T-helper 1 cell (primary cell): ENCODE measurements at places on chromosomes 3 and 15.

DNA sequence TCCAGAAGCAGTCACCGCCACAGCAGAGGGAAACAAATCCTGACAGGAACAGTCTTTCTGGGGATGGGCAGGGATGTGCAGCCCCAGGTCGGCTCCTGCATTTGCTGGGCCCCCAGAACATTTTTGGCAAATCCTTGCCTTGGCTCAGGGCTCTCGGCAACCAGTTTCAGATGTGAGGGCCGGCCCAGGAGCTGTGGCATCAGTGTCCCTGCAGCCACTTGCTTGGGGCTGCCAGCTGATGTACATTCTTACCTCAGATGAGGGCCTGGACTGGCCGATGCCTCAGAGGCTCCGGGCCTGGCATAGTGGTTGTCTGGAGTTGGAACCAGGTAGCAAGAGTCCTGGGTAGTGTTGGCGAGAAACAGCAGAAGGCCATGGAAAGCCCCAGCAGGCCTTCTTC is 4.2 kb downstream of the CYB561D2 start:
- DNase-seq: no peak

DNA sequence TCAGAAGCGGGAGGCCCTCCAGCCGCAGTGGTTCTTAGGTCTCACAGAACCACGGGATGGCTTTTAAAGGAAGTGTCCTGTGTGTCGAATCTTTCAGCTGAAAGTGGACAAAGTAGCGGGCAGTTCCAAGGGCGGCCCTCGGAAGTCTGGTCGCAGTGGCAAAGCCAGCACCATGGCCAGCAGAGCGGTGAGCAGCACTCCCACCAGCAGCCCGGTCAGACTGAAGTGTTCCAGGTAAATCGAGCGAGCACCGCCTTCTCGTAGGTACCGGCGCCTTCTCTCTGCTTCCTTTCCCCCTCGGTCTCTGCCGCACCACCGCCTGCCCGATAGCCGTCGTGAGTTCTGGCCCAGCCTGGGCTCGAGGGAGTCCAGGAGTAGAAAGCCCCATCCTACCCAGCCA is 103.6 kb upstream of the ABHD17C start:
- no peak for DNase-seq

- no peak for DNase-seq
Measured at GRCh38 chr3:2082871-2083480, 15.7 kb upstream of the CNTN4 start.

DNA sequence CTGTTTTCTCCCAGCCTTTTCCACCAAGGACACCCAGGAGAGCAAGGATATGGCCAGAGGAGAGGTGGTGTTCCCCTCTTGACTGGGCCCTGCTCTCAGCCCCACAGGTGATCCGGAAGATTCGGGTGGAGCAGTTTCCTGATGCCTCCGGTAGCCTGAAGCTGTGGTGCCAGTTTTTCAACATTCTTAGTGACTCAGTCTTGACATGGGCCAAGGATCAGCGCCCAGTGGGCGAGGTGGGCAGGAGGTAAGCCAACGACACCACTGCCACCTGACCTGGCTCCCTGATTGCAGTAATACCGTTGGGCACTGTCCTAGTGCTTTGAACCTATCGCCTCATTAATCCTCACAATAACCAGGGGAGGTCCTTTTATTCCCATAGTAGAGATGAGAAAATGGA is 25.3 kb upstream of the SLC28A1 start:
- no peak for DNase-seq

DNA sequence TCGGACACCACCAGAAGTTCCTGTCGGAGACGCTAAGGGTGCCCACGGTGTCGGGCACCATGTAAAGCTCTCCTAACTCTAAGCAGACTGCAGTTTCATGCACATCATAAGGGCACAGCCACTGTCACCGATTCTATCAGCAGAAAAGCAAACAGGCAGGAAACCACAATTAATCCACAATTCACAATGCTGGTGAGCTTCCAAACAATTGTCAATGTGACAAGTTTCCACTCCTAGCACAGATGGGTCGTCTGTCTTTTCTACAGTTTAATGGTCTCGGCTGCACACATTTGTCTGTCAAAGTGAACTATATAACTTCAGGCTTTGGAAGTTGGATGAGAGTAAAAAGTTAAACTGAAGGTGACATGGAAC is 8.8 kb upstream of the OCA2 start:
- no peak for DNase-seq

- DNase-seq: no peak
Measured at GRCh38 chr3:170494766-170495165, 76.1 kb downstream of the CLDN11 start.

DNA sequence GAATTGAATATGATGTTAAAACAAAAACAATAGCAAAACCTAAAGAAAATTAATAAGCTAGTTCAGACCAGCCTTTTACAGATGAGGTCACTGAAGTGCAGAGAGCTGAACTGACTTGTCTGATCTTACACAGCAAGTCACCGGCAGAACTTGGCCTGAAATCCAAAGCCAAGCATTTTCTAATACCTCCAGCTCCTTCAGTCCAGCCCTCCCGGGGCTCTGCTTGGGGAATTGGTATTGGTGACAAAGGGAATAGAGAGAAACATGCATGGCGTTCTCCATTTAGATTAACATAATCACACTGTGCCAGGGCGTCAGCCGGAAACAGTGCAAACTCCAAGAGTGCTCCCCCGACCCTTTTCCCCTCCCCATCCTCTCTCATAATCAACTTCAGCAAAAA is 14.1 kb upstream of the ZSCAN2 start:
- no peak for DNase-seq

DNA sequence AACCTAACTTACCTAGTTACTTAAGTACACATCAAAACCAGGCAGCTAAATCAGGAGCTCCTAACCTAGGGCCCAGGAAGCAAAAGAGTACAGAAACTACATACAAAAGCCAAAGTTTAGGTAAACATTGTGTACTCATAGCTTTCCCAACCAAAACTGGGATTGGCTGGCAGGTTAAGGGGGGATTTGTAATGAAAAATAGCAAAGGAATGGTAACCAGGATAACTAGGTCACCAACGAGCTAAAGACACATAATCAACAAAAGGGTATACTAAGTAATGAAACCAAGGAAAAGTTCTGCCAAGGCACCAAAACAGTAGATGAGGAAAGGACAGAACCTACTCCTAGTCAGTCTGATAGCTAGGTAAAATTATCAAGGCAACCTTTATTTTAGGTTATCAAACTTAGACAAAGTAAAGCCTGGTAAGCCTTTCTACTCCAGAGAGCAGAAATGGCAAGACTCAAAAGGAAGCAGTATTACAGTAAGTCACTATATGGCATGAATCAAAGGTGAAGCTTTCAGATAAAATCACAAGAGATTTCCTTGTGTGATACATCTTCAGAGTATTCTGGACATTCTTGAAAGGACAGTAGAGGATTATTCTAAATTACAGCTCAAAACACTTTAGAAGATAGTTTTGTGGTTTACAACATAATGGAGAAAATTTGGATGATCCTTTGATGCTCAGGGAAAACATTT is 10.2 kb downstream of the TRA2B start:
- DNase-seq: no peak

- DNase-seq: no peak
Measured at GRCh38 chr3:14780927-14781507, 37.7 kb upstream of the FGD5 start.

DNA sequence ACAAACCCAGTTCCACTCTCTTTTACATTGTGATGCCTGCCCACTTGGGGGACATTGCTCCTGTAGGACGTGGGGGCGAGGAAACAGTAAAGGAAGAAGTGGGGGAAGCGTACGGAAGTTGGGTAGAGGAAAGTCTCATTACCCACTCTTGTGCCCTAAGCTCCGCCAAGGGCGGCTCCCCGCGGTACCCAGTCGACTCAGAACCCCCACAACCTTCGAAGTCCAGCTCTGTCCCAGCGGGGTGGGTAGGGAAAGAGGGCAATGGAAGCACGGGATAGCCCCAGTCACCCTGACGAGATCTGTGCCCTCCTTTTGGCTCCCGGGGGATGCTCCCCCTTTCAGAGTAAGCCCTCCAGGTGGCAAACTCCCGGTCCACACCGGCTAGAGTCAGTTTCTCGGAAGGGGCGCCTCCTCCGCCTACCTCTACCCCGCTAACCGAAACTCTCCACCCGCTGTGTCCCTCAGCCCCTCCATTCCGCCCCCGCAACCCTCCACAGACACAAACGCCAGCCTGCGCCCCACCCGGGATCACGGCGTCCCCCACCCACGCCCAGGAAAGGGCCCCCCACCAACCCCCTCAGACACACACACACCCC is 527 bp downstream of the CSNK1G1 start:
- no peak for DNase-seq

GRCh38 chr3:34675383-34676120 is 877.1 kb downstream of the PDCD6IP start:
- no peak for DNase-seq

DNA sequence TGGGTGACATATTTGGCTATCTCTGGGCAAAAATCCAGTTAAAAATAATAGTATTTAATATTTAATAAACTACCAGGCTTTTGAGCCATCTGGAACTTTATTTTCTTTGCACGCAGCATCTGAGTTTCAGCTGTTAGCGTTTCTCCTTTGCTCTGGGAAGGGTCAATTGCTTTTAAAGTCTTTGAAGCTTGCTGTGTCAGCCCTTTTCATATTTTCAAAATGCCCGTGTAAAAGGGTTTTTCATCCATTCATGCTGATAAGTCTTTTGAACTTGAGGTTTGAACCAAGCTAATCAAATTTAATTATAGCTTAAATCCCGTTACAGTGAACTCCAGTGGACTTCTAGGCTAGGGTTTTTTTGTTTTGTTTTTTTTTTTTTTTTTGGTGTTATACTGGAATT is 79.1 kb downstream of the SLC25A26 start:
- no peak for DNase-seq

GRCh38 chr3:67688231-67688630 is 33.8 kb upstream of the SUCLG2 start:
- DNase-seq: no peak

GRCh38 chr3:100754563-100755334 is 45.5 kb downstream of the TFG start:
- no peak for DNase-seq

DNA sequence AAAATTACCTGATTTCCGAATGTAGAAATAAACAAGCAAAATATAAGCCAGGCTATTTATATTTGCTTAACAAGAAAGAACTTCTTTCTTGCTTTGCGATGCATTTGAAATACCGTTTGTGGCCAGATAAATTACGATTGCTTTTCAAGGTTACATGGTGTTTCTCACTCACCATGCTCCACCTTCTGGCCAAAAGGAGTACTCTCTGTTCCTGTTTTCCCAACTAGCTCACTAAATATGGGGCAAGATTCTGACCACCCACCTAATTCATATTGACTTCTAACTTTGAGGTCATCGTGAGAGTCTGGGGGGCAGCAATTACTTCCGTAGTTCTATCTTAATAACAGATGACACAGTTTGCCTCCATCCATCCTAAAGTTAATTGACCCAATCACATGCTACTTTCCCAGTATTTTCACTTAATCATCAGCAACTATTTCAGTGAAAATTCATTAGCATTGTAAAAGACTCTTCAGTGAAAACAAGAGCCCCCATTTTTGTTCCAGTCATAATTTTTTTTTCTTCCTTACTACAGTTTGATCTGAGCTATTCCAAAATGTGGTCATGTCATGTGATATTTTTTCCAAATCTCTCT is 25.9 kb downstream of the ACP3 start:
- no peak for DNase-seq

GRCh38 chr3:51024765-51025632 is 350.3 kb downstream of the DOCK3 start:
- DNase-seq: peak; percentile 89

DNA sequence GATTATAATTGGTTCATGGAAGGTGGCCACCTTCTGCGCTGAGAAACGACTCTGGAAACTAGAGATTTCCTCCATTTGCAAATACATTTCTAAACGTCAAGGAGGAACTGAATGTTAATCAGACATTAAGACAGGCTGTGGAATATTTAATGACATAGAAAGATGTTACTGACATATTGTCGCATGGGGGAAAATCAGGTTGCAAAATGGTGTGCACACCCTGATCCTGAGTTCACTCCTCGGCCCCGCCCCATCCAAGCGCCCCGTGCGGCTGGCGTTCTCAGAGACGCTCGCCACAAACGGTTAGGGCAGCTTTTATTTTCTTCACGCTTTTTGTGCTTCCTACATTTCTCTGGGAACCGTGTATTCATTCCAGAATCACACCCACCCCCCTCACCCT is 10.7 kb downstream of the H1-8 start:
- DNase-seq: no peak

- DNase-seq: no peak
Measured at GRCh38 chr3:170076715-170077238, 39.0 kb downstream of the GPR160 start.

DNA sequence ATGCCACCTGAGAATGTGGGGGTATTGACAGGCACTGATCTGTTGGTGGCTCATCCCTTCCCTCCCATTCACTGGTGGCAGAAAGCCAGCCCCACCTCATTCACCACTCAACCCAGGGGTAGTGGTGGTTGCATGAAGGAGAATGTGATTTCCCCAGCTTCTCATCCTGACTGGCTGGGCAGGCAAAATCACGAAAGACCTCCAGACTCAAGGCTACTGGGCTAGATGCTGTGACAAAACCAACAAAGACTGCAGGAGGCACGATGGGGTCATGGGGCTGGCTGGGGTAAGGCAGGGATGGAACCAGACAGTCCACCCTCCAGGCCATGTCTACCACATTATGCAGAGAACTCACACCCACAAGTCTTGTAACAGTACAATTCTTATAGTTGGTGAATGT is 33.9 kb downstream of the FSTL1 start:
- no peak for DNase-seq

GRCh38 chr3:55481744-55482495 is 5.2 kb downstream of the WNT5A start:
- DNase-seq: no peak

DNA sequence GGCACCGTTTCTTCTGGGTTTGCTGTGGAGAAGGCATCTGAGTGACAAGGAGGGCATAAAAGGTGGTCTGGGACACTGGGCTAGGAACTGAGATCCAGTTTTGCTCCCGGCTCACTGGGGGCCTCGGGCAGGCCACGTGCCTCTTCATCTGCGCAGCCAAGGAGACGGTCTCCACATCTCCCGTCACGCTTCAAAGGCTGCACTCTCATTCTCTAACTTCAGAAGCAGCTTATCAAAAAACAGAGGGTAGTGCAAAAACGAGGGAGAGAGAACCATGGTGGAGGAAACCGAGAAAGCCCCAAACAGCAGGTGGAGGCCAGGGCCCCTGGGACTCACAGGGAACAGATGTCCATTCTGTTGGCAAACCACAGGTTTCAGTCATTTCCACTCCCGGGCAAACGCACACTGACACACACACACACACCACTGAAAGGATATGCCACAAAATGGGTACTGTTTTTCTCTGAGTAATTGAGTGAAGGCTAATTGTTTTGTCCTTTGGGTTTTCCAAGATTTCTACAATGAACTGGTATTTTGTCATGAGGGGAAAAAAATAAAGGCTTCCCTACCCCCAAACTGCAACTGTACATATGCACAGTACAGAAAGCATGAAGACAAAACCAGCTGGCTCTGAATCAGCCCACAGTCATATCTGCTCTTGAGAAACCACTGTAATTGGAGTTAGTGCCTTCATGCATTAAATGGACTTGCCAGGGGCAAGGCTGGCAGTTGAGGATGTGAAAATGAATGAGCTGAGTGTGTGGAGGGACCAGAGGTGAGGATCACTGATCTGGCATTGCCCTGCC is 71.9 kb downstream of the MGLL start:
- no peak for DNase-seq

GRCh38 chr3:122186372-122186771 is 2.9 kb downstream of the CASR start:
- no peak for DNase-seq

- DNase-seq: no peak
Measured at GRCh38 chr3:71463617-71464016, 119.9 kb downstream of the FOXP1 start.
